ENCODE measurements at places on chromosomes 7 and 10.

DNA sequence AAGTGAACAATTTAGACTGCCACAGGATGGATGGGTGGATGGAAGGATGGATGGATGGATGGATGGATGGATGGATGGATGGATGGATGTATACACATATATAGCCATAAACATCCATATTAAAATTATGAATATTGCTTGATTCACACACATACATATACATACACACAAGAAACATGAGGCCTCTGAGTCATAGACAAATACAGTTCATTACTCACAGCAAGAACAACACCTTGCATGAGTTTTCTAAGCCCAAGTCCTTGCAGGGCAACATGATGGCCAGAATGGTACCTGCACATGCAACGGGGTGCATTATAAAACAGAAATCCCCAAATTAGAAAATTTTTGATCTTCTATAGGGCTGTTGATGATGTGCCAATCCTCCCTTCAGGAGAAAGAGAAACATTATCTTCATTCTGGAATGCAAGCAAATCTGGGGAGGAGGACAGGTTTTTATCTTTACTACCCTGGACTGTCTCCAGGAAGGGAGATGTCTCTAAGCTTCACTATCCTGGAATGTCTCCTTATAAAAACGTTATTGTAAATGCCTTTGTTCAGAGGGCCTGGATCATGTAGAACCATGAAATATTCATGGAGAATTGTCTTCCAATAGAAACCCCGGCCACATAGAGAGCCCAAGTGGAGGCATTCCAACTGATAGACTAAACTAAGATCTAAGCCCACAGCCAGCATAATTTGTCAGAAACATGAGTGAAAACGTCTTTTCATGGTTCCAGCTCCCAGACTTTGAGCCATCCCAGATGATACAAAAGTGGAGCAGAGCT lies 238.6 kb upstream of the LRRN3 start:
- no peak for DNase-seq

- no peak for DNase-seq
These were observed 14.6 kb downstream of the PALS2 start for GRCh38 chr7:24587853-24588252.

DNA sequence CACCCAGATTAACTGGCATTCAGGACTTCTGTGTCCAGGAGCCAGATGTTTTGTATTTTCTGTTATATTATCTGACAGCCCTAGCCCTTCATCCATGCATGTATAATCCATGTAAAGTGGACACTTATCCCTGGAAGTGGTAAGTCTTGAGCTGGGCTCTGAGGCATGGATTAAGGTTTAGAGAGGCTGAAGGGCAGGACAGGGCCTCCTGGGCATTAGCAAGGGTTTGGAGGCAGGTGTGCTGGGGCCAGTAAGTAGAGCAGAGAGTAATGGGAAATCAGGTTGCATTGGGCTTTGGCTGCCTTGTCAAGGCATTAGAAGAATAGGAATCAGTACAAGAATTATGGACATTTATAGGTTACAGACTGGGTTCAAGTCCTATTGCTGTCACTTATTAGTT lies 138.0 kb downstream of the DYNC1I1 start:
- no peak for DNase-seq

DNA sequence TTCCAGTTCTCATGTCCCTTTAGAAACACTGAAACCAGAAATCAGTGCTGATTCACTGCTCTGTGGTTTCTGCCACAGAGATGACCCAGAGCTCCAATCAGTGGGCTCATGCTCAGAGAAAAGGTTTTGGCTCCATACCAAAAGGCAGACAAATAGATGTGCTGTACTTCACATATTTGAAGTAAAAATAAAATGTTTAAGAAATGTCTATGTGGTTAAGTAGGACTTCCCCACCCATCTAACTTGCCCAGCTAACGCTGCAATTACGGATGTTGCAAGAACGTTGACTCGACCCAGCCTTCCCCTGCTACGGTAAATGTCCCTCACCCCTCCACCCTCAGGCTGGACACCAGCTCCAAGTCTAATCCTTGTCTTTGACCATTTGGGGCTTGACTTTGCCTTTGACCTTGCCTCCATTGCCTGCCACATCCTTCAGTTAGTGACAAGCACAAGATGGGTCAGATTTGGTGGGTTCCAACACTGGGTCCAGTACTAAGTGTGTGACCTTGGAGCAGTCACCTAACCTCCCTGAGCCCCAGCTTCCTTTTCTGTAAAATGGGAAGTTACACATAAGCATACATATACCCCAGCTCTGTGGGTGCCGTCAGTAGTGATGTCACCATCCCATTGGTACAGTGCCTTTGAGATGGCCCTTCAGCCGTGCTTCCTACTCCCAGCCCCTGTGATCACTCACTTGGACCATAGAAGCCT lies 95.8 kb downstream of the CHST15 start:
- DNase-seq: peak; percentile 93

- DNase-seq: no peak
These were observed 8.8 kb downstream of the ZFAND2A start for GRCh38 chr7:1151156-1151555.
